ENCODE measurements at places on chromosomes 11 and 22.

- no peak for DNase-seq
Observed at GRCh38 chr11:73389134-73389525, 12.9 kb downstream of the RELT start.

DNA sequence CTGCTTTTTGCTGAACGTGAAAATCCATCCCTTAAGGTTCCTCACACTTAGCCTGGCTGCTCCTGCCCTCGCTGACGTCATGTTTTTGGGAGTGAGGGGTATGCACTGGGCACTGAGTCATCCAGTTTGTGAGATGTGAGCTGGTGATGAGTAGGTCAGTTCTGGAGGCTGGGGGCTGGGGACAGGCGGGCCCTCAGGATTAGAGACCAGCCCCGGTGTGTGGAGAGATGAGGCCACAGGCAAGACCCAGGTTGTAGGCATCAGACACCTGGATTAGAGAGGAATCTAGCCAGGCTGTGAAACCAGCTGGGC is 9.2 kb downstream of the KCNC1 start:
- no peak for DNase-seq

DNA sequence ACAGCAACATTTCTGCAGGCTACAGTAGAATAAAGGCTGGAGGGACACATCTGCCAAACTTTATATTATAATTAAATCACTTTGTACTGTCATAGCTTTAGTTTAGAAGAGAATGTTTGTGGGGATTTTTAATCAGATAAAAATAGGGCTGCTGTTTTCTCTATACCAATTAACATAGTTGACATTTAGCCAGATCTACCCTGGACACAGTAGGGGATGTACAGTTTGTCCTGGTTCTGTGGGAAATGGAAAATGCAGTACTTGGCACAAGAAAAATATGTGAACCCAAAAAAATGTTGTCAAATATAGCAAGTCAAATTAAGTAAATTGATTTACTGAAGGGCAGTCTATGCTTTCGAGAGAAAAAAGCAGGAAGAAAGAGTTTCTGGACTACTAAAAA is 20.8 kb upstream of the PICALM start:
- DNase-seq, result no peak

DNA sequence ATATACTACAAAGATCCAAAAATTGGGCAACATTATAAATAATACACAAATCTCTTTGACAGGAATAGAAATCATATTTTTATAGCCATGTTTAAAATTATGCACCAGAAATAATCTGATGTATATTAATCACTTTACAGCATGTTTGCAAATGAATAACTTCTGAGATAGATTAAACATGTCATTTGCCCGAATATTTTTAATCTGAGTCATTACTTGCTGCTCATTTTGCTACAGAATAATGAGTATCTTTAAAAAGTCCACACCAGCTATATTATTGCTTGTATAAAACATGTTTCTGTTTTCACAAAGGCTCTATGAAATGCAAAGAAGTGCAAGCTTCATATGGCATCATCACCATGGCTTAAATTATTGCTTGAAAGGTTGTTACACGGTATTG is 336.8 kb downstream of the GUCY1A2 start:
- DNase-seq, result no peak

DNA sequence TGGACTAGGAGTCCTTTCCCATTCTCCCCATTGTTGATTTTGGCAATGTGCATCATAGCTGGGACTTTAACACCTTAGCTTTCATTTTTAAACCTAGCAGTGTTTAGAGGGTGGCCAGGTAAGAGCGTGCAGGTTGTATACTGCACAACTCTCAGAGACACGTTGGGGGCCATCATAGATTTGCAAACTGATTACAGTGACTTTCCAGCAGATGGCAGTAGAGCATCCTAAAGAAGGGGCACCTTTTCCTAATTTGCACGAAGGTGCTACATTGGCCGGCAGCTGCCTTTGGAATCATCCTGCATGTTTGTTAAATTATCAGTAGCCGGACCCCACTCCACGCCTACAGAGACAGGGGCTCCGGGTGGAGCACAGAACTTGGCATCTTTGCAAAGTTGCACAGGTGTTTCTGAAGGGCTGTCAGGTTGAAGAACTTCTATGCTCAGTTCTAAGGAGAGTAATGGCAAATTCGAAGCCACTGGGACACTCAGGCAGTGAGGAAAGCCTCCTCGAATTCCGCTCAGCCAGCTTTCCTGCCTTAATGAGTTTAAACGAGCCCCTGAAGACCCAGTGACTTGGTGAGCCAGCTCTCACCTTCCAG is 7.7 kb downstream of the LHFPL7 start:
- peak; percentile 9 for DNase-seq

DNA sequence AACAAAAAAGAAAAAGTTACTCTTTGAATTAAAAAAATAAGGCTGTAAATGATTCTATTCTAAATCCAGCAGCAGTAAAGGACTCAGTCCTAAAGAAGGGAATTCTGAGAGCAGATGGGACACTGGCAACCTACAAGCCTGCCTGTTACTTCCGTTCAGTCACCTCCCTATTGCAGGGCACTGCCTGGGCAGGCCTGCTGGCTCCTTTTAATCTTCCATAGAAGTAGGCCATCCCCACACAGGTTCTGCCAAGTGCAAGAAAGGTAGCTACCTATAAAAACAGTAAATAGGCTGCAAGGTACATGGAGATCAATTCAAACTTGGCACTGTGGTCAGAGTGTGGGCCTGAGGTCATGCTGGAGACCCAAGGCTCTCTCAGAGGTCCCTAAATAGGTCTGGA is 136.4 kb downstream of the TRIM44 start:
- DNase-seq, result no peak

DNA sequence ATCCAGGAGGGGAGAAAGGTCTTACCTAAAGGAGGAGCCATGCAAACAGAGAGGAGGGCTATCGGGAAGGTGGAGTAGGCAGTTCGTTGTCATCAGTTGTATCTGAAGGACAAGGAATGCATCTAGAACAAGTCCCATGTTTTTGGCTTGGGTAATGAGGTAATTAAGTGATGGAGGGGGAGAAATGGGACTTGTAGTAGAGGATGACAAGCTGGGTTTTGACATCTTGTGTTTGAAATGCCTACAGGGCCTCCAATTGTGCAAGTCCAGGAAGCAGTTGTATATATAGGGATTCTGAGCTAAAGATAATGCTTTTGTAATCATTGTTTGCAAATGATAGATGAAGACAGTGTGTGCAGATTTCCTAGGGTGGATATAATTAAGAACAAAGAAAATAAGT is 622.8 kb downstream of the NTM start:
- no peak for DNase-seq

DNA sequence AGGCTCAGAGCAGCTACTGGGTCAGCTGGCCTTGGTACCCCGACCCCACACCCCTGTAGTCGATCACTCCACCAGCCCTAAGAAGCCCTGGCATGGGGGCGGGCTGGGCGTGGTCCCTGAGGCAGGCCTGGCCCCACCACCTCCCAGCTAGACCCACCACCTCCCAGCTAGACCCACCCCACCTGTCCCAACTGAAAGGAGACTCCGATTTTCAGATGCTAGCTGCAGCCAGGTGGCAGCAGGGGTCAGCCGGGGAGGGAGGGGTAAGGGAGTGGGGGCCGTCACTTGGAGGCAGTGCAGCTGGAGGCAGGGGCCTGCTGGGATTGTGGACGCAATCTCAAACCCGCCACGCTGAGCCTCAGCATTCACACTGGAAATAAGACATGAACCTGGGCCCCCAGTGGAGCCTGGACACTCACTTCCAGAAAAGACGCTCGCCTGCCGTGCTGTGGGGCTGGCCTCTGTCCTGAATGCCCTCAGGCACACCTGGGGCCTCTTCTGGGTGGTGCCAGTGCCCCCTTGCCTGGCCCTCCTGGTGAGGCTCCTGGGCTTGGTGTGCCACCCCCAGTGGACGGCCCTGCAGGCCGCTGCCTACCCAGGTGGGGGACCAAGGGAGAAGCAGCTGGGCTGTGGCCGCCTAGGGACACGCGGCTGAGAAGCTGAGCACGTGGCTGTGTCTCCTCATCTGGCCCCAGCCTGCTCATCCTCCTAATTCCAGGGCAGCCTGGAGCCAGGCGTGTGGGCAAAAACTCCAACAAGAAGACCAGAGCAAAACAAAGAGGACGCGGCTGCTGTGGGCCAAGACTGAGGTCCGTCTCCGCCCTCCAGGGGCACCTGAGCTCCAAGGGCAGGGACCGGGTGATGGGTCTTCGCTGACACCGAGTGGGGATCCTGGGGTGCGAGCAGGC is 26.7 kb downstream of the OSBPL5 start:
- DNase-seq, result no peak

DNA sequence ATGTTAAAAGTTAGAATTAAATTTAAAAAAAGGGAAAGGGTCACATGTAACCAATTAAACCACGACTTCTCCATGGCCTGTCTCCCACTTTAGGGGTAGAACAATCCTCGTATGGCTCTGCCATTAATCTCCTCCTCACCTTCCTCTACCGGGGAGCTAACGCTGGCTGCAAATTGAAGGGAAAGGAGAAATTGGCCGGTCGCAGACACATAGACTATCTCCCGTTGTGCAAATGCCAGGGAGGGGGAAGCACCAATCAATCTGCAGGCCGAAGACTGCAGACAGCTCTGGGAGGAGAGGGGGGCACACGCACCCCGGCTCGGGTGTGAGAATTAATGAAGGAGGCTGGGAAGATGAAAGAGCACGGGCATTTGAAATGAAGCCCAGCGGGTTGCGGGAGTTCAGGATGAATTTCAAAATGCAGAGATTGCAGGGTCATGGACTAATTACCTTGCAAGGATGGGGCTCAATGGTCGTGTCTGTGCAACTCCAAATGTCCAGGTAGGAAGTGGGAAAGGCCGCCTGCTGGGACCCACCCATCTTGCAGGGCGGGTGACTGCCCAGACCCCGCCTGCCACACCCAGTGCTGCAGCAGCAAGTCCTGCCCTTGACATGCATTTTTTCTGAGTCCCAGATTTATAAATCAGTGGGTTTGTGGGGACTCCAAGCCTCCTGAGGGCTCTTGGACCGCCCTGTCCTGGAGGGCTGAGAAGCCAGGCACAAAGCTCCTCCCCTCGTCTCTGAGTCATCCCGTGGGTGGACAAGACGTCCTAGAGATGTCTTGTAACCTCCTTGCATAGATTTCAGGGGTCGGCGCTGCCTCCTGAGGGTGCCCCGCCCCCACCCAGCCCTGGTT is 534.2 kb downstream of the TBC1D22A start:
- DNase-seq, result no peak

- DNase-seq, result no peak
Observed at GRCh38 chr11:110490886-110491285, 61.1 kb downstream of the FDX1 start.

- peak; percentile 37 for DNase-seq
Observed at GRCh38 chr11:9280655-9281301, 15.6 kb upstream of the DENND5A start.

DNA sequence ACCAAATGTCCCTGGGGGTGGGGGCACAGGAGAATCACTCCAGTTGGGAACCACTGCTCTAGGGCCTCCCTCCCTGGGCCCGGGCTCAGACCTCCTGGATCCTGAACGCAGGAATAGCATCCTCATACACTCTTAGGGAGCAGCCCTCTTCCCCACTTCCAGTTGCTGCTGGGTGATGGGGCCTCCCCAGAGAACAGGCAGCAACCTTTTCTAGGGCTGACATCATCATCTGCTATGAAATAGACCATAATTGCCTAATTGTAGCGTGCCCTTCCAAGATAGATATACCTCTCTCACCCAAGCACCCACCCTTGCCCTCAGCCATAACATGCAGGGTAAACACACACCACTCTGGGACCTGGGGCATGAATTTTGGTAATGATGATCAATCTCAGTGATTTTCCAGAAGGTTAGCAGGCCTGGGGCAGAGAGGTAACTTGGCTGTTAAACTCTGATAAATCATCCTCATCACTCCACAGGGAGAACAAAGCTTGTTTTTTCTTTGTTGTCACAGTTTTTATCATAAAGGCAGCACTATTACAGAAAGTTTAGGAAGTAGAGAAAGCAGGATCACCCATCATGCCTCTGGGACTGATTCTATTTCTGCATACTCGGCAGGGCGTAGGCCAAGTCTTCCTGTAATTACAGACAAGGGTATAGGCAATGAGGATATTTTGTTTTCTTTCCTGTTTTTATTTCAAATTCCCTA is 88.3 kb upstream of the PRDM11 start:
- DNase-seq, result no peak

DNA sequence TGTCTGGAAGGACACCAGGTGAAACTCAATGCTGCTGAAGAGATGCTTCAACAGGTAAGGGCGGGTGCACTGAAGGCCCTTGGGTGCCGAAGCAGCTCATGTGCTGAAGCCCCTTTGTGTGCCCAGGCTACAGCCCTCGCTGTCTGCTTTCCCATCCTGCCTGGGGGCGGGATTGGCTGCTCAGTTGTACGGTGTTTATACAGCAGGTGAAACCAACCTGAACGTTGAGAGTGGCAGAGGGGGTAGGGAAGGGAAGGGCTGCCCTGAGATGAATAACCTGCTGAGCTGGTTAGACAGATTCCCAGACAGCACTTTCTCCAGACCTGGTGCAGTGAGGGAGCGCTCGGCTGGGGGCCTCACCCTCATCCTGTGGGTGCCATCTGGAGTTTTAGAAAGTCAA is 75.7 kb downstream of the CYB5R2 start:
- no peak for DNase-seq

DNA sequence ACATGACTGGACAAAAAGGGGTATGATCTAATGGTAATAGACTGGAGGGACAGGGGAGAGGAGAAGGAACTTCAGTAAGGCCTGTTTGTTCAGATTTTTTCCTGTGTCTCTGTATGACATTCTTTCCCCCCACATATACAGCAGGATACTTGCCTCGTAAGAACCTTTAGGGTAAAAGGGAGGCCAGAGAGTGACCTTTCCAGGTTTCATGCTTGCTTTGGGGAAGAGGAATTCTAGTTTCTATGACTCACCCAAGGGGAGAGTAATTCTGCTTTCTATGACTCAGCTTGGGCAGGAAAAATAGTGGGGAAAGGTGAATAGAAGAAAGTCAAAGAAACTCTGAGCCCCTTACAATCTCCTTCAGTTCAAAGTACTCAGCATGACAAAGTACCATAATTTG is 457.0 kb downstream of the DLG2 start:
- no peak for DNase-seq

DNA sequence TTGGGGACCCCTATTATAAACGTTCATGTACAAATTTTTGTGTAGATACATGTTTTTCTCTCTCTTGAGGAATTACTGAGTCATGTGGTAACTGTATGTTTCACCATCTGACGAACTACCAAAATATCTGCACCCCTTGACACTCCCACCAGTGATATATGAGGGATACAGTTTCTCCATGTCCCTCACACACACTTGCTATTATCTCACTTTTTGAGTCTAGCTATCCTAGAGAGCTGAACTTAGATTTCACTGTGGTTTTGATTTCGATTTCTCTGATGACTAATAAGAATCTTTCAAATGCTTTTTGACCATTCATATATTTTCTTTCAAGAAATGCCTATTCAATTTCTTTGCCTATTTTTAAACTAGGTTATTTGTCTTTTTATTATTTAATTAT is 200.2 kb downstream of the PGR start:
- DNase-seq, result no peak

- DNase-seq, result no peak
Observed at GRCh38 chr22:24463071-24463760, 31.9 kb upstream of the UPB1 start.

GRCh38 chr11:120132645-120133185 is 5.2 kb downstream of the TRIM29 start:
- DNase-seq, result no peak

DNA sequence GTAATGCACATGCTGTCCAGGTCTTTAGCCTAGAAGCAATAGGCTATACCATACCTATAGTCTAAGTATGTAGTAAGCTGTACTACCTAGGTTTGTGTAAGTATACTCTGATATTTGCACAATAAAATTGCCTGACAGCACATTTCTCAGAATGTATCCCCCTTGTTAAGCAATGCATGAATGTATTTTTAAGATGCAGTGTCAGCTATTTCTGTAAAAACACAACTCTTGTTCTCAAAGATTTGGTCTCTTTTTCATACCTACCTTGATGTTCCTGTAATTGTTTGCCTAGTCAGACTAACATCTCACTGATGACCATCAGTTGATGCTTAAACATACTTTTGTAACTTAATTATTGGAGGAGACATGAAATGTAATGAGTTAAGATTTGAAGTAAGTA is 619.9 kb downstream of the CNTN5 start:
- no peak for DNase-seq

Measured in stimulated activated CD4-positive, alpha-beta T cell treated with anti-CD3 and anti-CD28 coated beads, Interleukin-2, amount 100 ng/mL, for 4 hours (primary cell).